ENCODE measurements at places on chromosomes 12 and 14.

DNA sequence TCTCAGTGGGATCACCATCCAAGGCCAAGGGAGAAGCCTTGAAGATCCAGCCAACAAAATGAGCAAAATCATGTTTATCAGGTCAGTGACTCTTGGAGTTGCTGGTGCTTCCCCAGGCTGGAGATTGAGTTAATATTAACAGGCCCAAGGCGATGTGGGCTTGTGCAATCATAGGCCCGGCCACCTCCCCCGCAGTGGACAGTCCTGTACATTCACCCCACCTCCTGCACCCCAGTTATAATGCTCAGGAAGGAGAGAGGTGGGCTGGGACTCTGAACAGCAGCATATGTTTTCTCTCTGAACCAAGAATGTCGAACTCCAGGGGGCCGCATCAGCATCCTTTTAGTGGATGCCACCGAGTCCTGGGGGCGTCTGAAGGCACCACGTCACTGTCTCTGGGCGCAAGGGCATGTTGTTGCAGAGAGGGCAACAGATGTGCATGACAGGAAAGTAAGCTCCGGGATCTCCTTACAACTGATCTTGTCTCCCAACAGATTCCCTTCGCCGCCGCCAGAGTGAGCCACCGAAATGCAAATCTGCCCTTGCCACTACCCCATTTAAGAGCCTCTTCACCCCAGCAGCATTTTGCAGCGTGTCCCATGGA lies 32.2 kb upstream of the SERPINA6 start:
- DNase-seq = no peak

- peak; percentile 97 for DNase-seq
These were observed 66.7 kb downstream of the IRF2BPL start for GRCh38 chr14:76961631-76962302.

DNA sequence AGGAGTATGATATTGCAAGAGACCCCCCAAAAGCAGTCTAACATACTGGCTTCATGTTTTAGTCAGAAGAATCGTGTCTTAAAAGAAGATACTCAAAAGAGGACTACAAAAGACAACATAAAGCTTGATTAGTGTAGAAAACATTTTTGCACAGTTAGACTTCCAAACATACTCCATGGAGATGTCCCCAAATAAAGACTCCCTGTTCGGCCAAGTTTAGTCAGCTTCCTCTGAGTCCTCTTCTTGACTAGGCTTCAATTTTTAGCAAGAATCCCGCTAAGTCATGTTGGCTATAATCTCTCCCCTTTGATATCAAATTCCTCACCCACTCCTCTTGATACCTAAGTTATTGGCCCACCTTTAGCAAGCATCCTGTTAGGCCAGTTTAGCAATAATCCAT lies 298.0 kb downstream of the RMST start:
- no peak for DNase-seq

DNA sequence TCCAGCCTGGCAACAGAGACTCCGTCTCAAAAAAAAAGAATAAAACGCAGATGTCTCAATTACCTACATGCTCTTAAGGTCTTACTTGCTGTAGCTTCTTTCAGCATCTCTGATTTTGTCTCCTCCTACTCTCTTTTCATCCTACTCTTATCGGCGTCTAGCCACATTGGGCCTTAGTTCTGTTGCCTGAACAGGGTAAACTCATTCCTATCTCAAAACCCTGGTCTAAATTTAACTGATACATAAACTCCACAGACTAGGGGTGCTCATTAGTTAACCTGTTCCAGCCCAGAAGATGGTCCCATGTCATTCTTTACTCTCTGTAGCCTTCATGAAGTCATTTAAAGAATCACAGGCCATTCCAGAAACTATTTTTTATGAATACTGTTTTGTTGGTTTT lies 33.6 kb downstream of the EXD2 start:
- DNase-seq = no peak

GRCh38 chr12:7129872-7130691 lies at the start of gene CLSTN3:
CLSTN3 (plus strand) TSS chr12:7130371; CDS start chr12:7130649, 278 bp downstream.
- peak; percentile 84 for DNase-seq

- no peak for DNase-seq
These were observed 260.3 kb upstream of the DIO3 start for GRCh38 chr14:101301011-101301410.
